ENCODE measurements at places on chromosomes 7 and 10.
A peak's percentile ranks its signal among the peaks of the same experiment; 100 is the strongest.

DNA sequence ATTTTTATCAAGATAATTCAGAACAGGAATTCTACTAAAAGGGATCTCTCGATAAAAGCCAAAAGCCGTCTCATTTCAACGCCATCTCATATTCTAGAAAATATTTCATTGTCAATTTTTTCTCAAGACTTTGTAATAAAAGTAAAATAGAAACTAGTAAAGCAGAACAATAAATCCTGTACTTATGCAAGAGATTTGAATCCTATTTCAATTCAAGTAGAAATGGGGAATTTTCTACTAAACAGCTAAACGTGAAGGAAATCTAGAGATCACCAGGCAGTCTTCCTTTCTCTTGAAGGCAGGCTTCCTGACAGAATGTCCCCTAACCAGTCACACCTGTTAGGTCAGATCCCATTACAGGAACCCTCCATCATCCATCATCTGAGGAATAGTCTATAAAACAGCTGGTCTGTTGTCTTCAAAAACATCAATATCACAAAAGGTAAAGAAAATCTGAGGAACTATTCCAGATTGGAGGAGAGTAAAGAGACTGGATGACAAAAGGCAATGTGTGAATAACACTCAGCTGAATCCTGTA, 23.7 kb downstream of the USP6NL start:
- DNase-seq = no peak

GRCh38 chr7:81206217-81206616, 287.4 kb upstream of the SEMA3C start:
- DNase-seq = no peak

DNA sequence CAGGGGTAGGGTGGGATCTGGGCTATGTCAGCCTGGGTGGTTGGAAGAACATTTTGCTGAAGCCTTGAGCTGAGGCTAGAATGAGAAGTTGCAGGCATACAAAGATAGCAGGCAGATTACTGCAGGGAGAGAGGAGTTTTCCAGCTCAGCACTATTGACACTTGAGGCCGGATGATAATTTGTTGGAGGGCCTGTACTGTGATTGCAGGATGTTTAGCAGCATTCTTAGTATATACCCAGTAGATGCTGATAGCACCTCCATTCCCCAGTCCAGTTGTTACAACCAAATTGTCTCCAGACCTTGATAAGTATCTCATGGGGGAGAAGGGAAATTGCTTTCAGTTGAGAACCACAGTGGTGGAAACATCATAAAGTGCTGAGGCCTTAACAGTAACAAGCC, 158.6 kb upstream of the CHRM2 start:
- DNase-seq = no peak

DNA sequence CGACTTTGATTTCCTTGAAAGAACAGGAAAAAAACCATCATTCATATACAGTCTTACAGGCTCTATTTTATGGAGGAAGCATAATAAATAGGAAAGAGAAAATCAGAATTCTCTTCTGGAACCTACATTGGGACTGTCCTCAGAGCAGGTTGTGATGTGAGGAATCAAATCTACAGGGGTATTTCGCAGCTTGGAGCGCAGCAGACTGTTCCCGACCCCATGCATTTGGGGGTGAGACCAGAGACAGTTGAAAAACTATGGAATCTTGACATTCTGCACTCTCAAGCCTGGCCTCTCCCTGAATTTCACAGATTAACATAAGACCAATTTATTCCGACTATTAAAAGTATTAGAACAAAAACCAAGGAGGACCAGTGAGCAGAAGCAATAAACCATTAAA, 93.3 kb upstream of the PRSS58 start:
- no peak for DNase-seq

GRCh38 chr10:34681933-34682332, 133.2 kb downstream of the PARD3 start:
- no peak for DNase-seq

DNA sequence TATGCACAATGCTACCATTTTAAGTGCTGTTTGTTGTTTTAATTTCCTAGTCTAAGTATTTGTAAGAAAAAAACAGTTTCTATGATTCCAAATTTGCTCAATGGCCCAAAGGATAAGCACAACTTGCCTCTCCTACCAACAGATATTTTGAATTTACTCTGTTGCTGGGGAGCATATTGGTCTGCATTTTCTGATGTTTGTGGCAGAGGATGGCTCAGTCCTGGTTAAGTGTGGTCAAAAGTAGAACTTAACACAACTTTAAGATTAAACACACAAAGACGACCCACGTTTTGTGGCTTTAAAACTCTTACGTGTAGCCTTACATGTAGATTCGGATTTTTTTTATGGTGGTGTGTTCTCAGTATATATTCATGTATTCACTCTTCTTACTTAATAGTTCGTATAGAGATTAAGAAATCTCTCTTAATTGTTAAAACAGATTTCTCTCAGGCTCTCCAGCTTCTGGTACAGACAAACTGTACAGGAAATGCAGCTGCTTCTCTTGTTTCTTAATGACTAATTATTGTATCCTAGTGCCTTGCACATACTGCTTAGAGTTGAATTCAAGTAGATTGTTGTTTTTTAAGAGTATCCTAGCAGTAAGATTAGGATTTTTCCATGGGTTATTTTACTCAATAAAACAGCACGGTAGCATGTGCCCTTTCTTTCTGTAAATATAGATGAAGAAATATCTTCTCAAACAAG, 86.2 kb downstream of the GPR85 start:
- no peak for DNase-seq

- DNase-seq = no peak
These were observed 39.0 kb downstream of the DIP2C start for GRCh38 chr10:650441-650851.

GRCh38 chr7:16491148-16491547, 25.6 kb upstream of the SOSTDC1 start:
- DNase-seq = no peak

- no peak for DNase-seq
These were observed 27.0 kb downstream of the PDGFA start for GRCh38 chr7:492714-493065.

DNA sequence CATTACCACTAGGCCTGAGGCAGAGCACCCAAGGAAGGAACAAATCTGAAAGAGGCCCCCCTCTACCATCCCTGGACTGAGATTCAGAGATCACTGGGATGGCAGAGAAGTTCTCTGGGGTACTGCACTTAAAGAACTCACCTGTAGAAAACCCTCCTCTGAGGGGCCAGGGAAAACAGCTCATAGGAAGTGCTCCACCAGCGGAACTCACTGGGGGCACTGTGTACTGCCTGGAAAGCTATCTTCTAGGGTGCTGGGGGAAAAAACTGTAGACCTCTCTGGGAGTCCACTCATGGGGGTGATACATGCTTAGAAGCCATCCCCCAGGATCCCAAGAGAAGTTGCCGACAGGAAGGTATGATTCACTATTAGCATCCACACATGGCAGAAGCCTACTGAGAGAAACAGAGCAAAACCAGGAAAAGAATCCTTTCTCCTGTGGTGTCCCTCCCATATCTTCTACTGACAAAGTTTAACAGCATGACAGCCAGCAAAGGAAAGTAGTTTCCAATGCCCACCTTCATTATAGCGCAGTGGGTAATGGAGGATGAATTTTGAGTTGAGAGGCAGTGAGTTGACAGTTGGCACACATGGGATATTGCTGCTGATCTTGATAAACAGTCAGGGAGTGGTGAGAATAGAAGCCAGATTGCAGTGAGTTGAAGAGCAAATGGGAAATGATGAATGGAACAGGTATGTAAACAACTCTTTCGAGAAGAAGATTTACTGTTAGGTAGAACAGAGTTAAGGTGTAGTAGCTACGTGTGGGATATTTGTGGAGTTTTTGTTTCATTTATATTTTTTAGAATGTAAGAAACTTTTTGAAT, 20.9 kb downstream of the ANKIB1 start:
- DNase-seq = no peak

DNA sequence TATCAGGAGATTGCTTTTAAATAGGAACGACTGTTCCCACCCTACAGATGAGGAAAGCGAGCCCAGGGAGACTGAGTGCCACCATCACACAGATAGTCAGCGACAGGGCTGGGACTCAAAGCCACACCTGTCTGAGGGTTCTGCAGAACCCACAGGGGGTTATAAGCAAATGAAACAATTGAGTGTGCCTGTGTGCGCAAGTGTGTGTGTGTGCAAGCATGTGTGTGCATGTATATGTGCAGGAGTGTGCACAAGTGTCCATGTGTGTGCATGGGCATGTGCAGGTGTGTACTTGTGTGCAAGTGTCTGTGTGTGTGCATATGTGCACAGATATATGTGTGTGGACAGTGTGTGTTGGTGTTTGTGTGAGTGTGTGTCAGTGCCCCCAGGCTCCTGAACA, 280.2 kb downstream of the GRID1 start:
- DNase-seq = no peak

GRCh38 chr10:35928748-35929147, 286.7 kb upstream of the FZD8 start:
- DNase-seq = no peak

- DNase-seq = no peak
These were observed 246.1 kb downstream of the AUTS2 start for GRCh38 chr7:69844264-69844868.

DNA sequence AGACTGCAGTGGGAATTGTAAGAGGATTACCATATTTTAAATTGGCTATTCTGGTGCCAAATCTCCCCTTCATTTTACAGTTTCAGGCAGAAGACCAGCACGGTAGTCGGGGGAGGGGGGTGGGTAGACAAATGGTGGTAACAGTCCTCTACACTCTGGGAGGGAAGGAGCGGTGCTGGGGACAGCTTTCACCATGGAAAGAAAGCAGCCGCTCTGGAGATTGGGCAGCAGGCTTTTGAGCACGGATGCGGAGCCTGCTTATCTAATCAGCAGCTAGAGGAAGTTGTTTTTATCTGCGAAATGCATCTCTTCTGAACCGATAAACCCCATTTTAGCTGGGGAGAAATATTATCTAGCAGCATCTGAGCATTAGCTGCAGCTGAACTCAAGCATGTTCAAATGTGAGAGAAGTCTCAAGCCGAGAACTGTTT, 28.7 kb downstream of the IKZF1 start:
- peak; percentile 33 for DNase-seq

DNA sequence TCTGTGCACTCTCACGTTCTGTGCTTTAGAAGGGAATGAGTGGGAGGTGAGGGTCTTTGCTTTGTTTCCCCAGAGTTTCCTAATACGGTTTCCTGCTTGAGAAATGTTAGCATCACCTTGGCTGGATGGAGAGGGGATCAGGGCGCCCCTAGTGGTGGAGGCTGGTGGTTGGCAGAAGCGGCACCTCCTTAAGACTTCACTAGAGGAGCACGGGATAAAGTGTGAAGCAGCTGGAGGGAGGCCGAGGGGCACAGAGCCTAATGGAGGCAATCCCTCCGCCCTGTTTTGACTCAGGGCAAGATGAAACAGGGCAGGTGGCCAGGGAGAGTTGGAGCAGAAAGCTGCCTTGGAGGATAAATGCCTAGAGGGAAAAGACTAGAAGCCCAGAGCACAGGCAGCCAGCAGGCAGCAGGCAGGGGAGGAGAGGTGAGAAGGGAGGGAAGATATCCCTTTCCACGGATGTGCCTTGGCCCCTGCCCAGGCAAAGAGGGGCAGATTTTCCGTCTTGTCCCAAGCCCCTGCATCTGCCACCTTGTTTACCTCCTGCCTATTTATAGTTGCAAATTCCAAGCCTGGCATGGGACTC, 56.0 kb upstream of the BTRC start:
- DNase-seq = peak; percentile 60

- no peak for DNase-seq
These were observed 40.8 kb upstream of the CACNB2 start for GRCh38 chr10:18099415-18099814.

DNA sequence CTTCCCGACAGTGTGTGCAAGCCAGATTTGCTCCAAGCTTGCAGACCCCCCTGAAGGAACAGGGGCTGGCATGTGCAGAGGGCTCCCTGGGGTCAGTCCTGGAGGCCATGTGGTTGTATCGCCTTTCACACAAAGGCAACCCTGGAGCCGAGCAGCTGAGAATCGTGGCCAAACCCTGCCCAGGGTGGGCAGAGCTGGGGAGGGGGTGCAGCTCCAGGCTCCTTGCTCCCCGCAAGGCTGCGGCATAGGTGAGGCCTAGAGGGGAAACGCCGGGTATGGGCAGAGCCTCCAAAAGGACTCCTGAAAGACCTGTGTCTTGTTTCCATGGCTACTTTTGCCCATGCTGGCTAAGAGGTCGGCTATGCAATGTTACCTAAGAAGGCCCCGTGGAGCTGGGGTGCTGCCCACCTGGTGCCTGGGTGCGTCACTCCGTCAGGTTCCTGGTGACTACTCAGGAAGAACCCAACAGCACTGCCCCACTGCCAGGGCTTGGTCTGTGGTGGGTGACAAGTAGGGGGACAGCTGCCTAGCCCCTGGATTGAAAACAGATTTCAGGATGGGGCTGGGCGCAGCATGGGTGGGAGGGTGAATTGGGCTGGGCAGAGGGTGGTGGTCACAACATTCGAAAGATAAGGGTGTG, 171.0 kb upstream of the SHH start:
- no peak for DNase-seq

DNA sequence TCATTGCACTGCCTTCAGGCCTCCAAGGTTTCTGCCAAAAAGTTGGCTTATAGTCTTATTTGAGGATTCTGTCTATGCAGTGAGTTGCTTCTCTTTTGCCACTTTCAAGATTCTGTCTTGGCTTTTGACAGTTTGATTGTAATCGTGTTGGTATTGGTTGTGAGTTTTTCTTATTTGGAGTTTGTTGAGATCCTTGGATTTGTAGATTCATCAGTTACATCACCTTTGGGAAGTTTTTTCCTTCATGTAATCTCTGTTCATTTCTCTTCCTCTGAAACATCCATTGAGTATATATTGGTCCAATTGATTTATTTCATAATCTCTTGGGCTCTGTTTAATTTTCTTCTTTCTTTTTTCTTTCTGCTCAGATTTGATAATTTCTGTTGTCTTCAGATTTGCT, 59.8 kb downstream of the SEPTIN7 start:
- no peak for DNase-seq

DNA sequence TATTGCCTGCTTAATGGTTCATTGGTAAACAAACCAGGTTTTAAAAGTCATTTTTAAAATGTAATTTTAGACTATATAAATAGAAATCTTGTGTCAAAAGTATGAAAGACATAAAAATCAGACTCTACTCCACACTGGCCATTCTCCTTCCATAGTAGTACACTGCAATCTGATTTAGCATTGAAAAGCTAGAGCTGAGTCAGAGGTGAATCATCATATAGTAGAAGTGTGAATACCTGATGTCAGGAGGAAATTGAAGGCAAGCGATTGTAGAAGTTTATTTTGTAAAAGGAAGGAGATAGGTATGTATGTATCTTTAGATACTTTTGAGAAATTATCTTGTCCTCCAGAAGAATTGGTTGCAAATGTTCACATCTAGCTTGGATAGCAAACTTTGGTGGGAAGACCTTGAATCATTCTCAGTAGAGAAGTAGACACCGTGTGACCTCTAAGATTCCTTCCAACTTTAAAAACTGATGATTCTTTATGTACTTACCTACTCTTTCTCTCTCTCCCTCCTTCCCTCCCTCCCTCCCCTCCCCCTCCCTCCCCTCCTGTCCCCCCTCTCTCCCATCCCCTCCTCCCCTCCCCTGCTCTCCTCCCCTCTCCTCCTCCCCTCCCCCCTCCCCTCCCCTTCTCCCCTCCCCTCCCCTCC, 88.1 kb downstream of the BTAF1 start:
- DNase-seq = no peak

All from T-helper 17 cell (primary cell).